ENCODE measurements at places on chromosomes 12 and 14.

DNA sequence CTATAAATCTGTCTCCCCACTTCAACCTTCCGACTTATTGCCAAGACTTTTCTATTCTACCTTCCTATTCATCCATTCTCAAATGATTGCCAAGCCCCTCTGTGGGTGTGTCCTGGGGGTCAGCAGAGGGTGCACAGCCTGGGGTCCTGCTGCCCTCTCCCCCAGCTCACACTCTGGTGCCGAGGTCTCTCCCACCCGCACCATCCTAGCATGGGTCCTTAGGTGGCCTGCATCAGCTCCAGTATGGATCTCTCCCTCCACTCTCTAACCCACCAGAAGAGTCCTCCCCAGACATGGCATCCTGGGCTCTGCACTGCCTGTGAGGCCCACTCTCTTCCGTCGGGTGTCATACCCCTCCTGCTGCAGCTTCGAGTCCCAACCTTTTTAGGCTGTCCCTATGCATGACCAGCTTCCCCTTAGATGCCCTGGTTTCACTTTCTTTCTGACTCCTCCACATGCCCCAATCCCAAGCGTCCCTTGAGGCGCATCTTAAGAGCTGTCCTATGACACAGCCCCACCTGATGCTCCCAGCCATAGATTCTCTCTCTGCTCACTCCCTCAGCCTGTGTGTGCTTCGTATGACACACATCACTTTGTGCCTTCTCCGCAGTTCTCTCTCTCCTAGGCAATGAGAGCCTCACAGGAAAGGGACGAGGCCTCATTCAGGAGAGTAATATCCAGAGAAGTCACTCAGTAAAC is 43.9 kb downstream of the GIT2 start:
- no peak for DNase-seq

- no peak for DNase-seq
Observed at GRCh38 chr12:31651893-31652521, 7.5 kb upstream of the ETFBKMT start.

DNA sequence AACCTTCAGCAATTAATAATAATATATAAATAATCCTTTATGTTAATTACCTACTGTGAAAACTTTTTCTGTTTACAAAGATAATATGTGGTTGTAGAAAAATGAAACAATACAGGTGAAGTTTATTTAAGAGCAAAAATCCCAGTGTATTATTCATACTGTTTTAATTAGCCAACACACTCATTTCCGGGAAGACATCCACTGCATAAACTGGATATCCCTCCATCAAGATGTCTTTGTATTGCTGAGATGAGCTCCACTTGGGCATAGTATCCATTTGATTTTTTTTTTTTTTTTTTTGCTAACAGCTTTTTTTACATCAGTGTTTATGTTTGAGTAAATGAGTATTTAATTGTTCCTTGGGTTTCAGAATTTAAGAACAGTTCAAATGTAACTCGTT is 13.7 kb upstream of the DERA start:
- no peak for DNase-seq

- no peak for DNase-seq
Observed at GRCh38 chr12:110637869-110638441, 24.0 kb downstream of the TCTN1 start.

DNA sequence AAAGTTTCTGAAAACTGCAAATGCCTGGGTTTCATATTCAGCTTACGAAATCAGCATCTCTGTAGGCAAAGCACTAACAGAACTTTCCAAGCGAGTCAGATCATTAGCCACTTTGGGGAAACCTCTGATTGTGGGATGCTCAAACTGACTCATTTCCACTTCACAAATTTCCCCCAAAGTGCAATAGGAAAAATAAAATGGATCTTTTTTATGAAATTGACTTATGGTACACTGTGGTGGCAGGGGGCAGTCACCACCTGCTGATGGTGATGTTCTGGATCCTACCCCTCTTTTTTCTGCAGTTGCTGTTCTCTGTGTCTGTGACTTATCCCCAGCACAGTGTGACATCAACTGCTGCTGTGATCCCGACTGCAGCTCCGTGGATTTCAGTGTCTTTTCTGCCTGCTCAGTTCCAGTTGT is 5.6 kb downstream of the TCTN1 start:
- no peak for DNase-seq

DNA sequence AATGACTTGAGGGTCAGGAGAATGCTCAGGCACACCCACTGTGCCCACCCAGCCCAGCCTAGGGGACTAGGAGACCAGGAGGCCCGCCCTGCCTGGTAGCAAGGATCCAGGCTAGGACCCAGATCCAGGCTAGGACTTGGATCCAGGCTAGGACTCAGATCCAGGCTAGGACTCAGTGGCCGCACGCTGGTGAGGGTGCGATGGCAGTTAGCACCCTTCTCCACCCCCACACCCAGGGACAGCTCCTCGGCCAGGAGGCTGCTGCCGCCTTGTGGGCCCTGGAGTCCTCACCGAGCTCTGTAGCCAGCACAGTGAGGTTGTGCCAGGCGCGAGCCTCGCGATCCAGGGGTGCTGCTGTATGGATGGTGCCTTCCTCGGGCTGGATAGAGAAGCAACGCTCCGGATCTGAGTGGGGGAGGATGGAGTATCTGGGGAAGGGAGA is 5.1 kb downstream of the CDH24 start:
- no peak for DNase-seq

GRCh38 chr14:68786491-68787091 is 6.3 kb downstream of the ZFP36L1 start:
- no peak for DNase-seq

GRCh38 chr14:96202441-96203094 is 2.1 kb upstream of the BDKRB2 start:
- DNase-seq: no peak

All from activated CD4-positive, alpha-beta T cell treated with anti-CD3 and anti-CD28 coated beads, Interleukin-2, amount 50 U/mL, for 1 hour (primary cell).